ENCODE measurements at places on chromosomes 2 and 18.

- no peak for DNase-seq
These were observed 175.2 kb upstream of the CCDC150 start for GRCh38 chr2:196464311-196464710.

- DNase-seq = no peak
These were observed 29.4 kb upstream of the EDAR start for GRCh38 chr2:109018452-109018851.

GRCh38 chr2:205864491-205864890 lies 182.2 kb downstream of the NRP2 start:
- no peak for DNase-seq

- DNase-seq = no peak
These were observed 139.3 kb upstream of the CREB1 start for GRCh38 chr2:207390302-207391095.

DNA sequence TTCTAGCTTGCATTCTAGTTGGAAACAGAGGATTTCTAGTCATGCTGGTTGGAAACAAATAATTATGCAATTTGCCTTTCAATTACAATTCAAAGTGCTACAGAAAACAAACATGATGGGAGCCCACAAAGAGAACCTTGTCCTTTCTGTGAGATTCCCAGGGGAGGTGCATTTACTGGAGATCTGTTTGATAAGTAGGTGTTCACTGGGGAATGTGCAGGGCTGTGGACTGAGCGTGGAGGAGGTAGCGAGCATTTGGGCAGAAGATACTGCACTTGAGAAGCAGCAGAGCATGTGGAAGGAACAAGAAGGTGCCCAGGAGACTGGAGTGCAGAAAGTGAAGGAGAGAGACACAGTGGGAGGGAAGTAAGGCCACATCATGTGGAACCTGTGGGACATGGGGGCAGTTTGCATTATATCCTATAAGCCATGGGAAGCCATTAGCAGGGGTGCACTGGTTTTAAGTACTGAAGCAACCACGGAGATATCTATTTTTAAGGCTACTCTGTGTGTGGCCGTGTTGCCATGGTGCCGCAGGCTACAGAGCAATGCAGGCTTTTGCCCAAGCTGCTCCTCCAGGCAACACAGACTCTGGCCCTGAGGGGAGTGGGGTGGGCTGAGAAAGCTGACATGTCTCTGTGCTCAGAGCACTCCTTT lies 154.0 kb downstream of the ANTXR1 start:
- no peak for DNase-seq

GRCh38 chr2:234051374-234052070 lies 1.0 kb downstream of the SPP2 start:
- DNase-seq = no peak

- DNase-seq = no peak
These were observed 230.1 kb downstream of the ANAPC1 start for GRCh38 chr2:111653913-111654312.

- no peak for DNase-seq
These were observed 287.3 kb downstream of the AGPS start for GRCh38 chr2:177679611-177680605.

- DNase-seq = no peak
These were observed 56.0 kb downstream of the ODC1 start for GRCh38 chr2:10392100-10392499.

DNA sequence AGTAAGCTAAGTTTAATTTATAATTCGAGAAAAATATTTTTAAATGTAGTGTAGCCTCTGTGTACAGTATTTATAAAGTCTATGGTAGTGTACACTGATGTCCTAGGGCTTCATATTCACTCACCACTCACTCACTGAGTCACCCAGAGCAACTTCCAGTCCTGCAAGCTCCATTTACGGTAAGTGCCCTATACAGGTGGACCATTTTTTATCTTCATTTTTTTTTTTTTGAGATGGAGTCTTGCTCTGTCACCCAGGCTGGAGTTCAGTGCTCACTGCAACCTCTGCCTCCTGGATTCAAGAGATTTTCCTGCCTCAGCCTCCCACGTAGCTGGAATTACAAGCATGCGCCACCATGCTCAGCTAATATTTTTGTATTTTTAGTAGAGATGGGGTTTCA lies 104.2 kb downstream of the PDCL3 start:
- no peak for DNase-seq

GRCh38 chr18:76343938-76344569 lies 151.0 kb downstream of the ZNF516 start:
- no peak for DNase-seq

GRCh38 chr2:148604927-148605326 lies 39.6 kb upstream of the EPC2 start:
- DNase-seq = no peak

DNA sequence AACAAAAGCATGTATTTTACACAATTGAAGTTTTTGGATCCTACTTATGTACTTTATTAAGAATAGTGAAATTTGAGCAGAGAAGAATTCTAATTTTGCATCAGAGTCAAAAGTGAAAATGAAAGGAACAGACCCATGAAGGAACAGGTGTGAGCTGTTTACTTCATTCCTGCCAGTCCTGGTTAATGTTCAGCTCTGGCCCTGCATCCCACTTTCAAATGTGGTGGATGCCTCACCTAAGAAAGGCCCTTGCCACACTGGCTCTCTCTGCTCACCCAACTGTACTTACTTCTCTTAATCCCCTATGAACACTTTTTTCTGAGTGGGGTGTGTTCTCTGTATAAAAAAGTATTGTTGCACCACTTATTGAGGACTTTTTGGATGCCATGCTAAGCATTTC lies 22.2 kb downstream of the FAM110C start:
- no peak for DNase-seq

- DNase-seq = no peak
These were observed 107.1 kb downstream of the LYPD6B start for GRCh38 chr2:149145314-149146295.

- no peak for DNase-seq
These were observed 42.7 kb downstream of the SAP130 start for GRCh38 chr2:127985026-127985734.

GRCh38 chr2:9083287-9083686 lies 79.8 kb upstream of the MBOAT2 start:
- DNase-seq = no peak

- DNase-seq = no peak
These were observed 342.3 kb downstream of the DCC start for GRCh38 chr18:52682260-52682659.

- peak; percentile 22 for DNase-seq
These were observed 1.6 kb upstream of the ARHGEF4 start for GRCh38 chr2:130834931-130835765.

- DNase-seq = no peak
These were observed 188.7 kb upstream of the ZEB2 start for GRCh38 chr2:144708626-144709025.

DNA sequence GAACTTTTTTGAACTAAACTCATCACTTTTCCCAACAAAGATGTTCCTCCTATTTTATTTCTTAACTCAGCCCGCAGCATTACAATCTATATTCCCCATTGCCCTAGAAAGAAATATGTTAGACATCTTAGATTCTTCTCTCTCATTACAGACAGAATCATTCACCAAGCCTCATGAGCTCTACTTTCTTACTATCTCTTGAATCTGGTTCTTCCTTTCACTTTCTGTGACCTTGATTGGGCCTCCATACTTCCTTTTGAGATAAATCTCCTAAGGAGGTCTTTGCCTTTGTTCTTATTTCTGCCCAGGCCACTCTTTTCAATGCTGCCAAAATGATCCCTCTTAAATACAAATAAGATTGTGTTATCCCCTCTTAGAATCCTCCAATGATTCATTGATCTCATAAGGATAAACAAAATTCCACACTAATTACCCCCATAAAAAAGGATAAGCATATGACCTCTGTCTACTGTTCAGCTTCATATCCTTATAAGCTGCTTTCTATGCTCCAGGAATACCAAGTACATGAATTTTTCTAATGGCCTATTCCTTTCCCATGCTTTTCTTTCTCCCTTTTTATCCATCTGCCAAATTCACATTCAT lies 400.0 kb downstream of the ARHGAP15 start:
- no peak for DNase-seq

DNA sequence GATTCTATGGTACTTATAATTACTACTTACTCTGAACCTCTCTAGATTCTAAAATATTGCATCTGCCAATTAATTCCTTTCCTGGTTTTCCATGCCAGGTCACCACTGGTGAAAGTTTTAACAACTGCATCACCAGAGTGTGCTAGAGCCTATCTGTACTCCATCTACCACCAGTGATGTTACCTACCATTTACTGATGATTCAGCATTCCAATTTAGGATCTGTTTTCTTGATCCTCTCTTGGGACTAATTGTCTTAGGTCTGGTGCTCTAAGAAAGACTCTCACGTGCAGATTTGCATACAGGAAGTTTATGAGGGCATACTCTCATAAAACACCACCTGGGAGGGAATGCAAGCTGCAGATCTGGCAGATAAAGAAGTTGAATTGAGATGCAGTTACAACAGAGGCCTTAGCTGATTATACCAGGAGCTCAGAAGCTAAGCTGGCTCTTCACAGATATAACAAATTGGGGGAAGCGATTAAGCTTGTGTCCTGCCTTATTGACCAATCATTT lies 347.6 kb upstream of the VRK2 start:
- DNase-seq = no peak

DNA sequence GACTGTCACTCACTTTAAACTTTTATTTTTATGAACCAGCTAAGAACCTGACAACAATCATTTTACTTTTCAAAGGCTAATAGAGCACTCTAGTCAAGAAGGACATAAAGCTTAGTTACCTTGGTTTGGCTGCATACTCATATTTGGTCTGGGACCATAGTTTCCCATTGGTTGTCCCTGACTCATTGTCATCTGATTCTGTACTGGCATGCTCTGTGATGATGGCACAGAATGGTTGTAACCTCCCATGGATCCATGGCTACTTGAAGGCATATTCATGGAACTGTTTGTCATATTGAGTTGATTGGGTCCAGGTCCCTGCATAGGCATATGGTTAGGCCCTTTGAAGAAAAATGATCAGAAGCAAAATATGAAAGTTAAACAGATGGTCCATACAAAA lies 37.9 kb downstream of the SS18 start:
- no peak for DNase-seq

- DNase-seq = no peak
These were observed 275.2 kb downstream of the IRS1 start for GRCh38 chr2:226524381-226524843.

DNA sequence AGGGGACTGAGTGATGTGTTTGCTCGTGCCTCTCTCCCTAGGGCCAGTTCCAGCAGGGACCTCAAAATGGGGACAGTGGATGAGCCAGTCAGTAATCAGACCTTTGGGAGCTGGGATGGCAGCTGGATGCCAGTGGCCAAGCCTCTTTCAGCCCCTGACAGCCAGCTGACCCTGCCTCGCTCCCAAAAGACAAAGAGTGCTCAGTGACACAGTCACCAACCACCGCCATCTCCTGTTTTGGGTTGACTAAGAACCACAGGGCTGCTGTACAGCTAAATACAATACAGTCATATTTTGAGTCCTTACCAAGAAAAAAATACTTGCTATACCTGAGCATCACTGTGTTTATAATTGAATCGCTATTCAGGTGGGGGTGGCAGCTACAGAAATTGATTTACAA lies 75.7 kb downstream of the POU3F3 start:
- no peak for DNase-seq

GRCh38 chr2:45631955-45632354 lies 19.5 kb upstream of the PRKCE start:
- no peak for DNase-seq

DNA sequence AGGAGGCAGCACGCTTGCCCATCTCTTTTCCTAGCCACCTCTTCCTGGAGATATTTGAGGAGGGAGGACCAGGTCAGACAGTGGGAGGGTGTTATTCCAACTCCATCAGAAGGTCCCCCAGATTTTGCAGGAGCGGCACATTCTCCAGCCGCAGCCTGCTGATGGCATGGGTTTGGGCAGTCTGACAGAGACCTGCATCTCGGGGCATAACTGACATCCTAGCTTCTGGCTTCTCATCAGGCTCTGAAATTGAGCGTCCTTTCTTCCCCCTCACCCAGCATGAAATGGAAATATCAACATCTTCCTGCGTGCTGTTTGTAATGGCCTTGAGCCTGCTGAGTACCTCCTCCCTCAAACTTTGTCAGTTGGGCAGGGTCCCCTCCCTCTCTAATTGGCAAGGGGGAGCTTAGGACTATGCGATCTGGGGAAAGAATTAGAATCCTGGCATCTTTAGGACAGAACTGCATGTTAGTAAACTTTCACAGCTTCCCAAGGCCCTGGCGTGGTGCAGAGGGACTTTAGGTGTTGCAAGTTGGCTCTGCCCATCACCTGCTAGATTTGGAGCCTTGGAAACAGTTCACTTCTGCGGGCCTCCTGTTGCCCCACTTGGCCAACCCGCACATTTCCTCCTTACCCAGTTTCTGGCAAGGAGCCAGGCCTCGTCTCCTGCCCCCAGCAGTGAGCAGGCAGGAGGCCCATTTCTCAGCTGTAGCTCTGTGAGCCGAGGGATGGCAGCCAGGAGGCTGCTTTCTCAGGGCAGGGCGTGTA lies 2.2 kb downstream of the ITM2C start:
- no peak for DNase-seq

- no peak for DNase-seq
These were observed 886.0 kb upstream of the CDH2 start for GRCh38 chr18:29062921-29063320.

GRCh38 chr2:238113611-238114010 lies 13.5 kb downstream of the ESPNL start:
- no peak for DNase-seq

DNA sequence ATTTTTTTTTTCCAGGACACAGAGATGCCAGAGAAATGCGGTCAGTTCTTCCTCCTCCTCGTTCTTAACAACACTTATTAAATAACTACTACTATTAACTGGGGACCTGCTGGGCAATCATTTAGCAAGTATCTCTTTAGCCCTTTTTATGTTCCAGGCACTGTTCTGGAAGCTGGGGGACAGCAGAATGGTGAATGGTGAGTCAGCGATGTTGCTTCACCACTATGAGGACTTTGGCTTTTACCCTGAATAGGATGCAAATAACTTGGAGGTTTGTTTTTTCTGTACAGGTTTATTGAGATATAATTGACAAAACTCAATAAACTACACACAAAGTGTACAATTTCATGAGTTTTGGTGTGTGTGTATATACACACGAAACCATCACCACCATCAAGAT lies 179.9 kb upstream of the MSH6 start:
- DNase-seq = no peak

DNA sequence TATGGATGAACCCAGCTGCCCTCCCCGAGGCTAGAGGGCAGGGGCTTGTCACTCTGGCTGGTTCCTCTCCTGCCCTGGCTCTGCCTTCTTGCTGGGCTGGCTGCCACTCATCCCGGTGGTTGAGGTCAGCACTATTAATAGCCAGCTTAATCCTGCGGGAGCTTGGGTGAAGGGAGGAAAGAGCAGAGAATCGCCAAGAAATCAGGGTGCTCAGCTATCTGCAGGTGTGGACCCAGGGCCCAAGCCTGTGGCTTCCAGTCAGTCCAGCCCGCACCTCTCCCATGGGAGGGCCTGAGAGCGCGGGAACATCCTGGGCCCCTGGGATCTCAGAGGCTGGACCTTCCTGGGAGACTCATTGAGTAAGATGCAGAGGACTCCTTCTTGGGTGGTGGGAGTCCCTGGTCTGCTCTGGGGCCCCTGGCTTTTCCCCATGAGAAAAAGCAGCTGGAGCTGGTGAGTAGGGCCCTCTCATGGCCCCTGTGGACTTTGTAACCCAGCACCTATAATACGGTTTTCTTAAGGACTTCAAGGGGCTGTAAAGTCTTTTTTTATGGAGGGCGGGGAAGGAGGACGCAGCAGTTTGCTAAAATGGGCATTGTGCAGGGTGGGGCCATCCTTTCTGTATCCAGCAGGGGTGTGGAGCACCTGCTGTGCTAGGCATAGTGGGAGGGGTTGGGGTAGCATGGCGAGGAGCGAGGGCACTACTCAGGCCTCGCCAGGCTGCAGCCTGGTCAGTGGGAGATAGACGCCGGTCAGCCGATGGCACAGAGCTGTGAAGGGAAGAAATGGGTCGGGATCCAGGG lies 27.4 kb upstream of the CNNM3 start:
- no peak for DNase-seq

GRCh38 chr2:127421116-127421800 lies 3.0 kb downstream of the PROC start:
- DNase-seq = no peak

Measured in NCI-H146 (cell line).